ENCODE measurements at places on chromosomes 3 and 15. TPM values are rescaled to one million over a fixed set of nuclear protein-coding genes. Genes with fewer than 3 reads are reported as not detected.
A peak's percentile ranks its signal among the peaks of the same experiment; 100 is the strongest.

Gene FAM98B
- total RNA-seq: 14.0 TPM

Gene GBE1
- total RNA-seq: 35.1 TPM

Gene LMLN
- 2.7 TPM for total RNA-seq

Gene PARL
- total RNA-seq: 102 TPM

Gene SCN11A
- total RNA-seq: not detected

Gene TMEM207
- not detected for total RNA-seq

Gene ZNF502
- 0.37 TPM for total RNA-seq

DNA sequence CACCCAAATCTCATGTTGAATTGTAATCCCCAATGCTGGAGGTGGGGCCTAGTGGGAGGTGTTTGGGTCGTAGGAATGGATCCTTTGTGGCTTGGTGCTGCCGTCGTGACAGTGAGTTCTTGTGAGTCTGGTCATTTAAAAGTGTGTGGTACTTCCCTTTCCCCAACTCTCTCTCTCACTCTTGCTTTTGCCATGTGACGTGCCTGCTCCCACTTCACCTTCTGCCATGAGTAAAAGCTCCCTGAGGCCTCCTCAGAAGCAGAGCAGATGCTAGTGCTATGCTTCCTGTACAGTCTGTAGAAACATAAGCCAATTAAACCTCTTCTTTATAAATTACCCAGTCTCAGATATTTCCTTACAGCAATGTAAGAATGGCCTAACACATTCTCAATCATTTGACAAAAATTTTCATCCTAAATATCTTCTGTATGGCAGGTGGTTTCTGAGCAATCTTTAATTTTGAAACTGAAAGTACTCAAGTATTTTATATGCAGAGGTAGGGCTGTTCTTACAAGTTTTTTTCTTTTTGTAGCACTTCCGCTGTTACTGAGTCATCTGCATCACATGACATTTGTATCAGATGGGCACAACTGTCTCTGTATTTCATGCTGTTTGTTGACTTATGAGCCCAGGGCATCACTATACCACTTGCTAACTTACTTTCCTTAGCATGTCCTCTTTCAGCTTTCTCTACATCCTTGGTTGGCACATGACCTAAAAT lies 8.8 kb downstream of the RPL39L start:
- peak; percentile 90 for DNase-seq

- no peak for DNase-seq
Observed at GRCh38 chr3:25662736-25663320, 1.9 kb downstream of the TOP2B start.

- DNase-seq: no peak
Observed at GRCh38 chr3:107345822-107346405, 31.3 kb upstream of the CCDC54 start.

- DNase-seq: no peak
Observed at GRCh38 chr15:69703532-69704187, 251.0 kb downstream of the RPLP1 start.

- DNase-seq: no peak
Observed at GRCh38 chr3:34584971-34585370, 786.5 kb downstream of the PDCD6IP start.

GRCh38 chr3:88362428-88362827 lies 212.7 kb downstream of the C3orf38 start:
- peak; percentile 7 for DNase-seq

GRCh38 chr3:132325103-132325606 lies 7.9 kb downstream of the ACP3 start:
- DNase-seq: no peak

DNA sequence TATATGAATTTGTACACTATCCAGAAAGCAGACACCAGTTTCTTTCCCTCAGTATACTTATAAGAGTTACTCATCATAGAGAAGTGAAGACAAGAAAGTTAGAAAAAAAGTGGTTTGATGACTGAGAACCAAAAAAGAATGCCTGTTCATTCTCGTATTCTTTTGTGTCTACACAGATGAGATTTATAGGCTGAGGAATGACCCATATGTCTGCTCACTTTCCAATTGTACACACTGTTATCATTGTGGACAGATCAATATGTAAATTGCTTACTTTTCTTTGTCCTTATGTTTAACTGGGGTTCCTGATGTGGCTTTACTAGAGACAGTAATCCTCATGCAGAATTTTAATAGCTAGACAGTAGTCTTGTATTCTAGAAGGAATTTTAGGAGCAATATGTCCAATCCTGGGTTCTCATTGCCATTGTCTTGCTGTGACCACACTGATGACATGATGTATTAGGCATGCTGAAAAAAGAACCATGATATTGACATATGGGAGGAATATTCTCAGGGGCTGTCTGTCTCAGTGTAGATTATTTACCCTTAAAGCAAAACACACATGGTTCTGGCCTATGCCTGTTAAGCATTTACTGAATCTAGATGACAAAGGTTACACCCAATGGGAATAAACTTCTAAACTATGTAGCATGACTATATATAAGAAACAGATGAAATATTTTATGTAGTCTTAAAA lies 669.7 kb downstream of the ROBO1 start:
- DNase-seq: no peak

DNA sequence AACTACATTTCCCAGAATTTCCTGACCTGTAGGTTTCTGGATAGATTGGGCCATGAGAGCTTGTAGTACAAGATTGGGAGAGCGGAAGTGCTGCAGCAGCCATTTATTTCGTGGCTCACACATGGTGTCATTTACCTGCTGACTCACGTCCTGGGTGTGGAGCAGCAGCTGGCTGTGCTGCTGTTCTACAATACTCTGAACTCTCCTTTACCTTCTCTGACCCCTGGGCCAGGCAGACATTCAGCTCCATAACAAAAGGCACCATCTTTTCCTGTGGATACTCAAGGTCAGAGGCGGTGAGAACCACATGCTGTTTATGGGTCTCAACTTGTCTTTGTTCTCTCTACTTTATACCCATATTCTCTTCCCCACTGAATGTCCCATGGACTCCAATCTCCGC lies 490.2 kb downstream of the IGSF11 start:
- DNase-seq: peak; percentile 78

DNA sequence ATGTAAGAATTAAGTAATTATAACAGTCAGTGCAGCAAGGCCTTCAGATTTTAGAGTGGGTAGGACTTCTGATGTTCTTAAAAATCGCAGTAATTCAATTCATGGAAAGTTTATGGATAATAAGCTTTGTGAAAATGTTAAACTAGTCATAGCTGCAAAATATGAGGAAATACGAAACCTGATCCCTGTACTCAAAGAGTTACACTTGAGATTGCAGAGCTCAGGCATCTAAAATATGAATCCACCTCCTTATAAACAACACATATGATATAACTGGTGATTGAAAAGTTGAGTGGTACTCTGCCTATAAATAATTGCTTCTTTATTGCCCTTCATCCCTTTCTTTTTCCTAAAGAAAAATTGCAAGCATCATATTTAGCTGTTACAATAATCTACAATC lies 473.3 kb downstream of the OTOL1 start:
- no peak for DNase-seq

DNA sequence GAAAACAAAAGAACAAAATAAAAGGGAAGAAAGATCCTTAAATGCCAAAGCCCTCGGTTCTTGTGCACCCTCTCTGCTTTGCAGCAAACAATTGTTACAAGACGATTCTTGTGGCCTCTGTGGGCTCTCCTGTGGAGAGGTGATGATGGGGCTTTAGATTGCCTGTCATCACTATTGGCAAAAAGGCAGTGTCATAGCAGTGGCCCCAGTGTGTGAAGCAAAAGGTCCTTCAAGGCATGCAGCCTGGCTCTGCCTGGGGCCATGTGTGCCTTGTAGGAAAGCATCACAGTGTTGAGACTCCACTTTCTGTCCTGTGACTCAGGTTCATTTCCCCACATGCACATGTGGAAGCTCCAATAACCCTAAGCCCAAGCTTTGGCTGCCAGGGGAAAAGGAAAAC lies 43.7 kb downstream of the POC1A start:
- DNase-seq: no peak

- DNase-seq: no peak
Observed at GRCh38 chr15:87374339-87374738, 882.2 kb downstream of the NTRK3 start.

GRCh38 chr15:87362531-87362930 lies 894.0 kb downstream of the NTRK3 start:
- peak; percentile 76 for DNase-seq

GRCh38 chr15:66931768-66932633 lies 133.4 kb upstream of the SMAD3 start:
- DNase-seq: peak; percentile 81

DNA sequence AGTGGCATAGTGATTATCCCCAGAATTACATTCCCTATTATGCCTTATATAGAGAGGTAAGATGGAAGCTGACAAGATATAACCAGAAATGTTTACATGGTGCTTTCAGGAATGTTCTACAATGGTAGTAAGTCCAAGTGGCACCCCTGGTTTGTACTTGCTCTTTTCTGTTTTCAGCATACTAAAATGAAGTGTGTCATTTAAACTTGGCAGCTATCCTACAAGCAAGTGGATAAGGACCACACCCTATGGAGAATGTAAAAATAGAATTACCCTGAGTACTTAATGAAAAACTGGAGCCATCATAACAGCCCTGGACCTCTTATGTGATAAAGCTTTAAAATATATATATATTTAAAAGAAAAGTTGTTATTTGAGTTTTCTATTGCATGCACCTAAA lies 1012.7 kb upstream of the CADM2 start:
- DNase-seq: no peak

DNA sequence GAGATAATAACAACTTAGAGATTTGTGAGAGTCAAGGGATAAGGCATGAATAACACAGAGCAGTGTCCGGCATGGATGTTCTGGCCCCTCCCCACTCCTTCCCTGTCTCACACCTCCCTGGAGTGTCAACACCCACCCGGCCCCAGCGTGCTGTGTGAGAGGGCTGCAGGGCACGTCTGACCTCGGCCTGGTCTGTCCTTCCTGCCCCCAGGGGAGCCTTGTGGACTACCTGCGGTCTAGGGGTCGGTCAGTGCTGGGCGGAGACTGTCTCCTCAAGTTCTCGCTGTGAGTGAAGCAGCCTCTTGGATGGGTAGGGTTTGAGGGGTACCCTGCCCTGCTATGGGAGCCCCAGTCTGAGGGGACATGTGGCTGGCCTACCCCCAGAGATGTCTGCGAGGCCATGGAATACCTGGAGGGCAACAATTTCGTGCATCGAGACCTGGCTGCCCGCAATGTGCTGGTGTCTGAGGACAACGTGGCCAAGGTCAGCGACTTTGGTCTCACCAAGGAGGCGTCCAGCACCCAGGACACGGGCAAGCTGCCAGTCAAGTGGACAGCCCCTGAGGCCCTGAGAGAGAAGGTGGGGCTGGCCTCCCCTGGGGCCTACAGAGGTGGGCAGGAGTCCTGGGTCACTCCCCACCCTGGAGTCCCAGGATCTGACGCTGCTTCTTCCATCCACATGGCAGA lies 11.2 kb upstream of the LMAN1L start:
- DNase-seq: no peak

DNA sequence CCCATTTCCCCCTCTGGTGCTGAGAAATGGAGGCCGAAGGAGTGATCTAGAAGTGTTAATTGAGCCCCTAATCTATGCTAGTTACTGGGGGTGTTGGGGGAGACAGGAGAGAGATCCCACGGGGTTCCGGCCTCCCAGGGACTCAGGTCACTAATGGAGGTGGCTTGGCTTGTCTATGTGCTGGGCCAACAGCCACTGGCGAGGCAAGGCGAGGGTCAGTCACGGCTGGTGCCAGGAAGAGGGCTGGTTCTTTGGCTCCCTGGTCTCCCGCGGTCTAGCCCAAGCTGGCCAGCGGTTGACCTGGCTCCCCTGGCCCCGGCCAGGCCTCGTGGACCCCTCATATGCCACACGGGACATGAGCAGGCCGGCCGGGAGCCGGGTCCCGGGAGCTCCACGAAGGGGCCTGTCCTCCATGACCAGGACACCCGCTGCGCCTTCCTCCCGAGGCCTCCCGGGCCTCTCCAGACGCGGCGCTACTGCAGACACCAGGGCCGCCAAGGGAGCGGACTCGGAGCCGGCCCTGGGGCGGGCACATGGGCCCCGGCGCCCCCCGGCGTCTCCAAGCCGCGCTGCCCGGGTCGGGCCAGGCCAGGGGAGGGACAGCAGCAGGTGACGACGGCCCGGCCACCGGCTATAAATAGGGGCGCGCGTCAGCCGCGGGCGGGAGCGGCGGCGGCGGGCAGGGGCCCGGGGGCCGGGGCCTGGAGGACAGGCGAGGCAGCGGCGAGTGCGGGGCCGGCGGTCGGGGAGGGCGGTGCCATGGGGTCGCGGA lies at the start of gene ALPK3:
TSS of gene ALPK3 (plus strand) at position 663 of the 772 bp plus-strand sequence. CDS start at position 760, 97 bp downstream.
- DNase-seq: no peak

DNA sequence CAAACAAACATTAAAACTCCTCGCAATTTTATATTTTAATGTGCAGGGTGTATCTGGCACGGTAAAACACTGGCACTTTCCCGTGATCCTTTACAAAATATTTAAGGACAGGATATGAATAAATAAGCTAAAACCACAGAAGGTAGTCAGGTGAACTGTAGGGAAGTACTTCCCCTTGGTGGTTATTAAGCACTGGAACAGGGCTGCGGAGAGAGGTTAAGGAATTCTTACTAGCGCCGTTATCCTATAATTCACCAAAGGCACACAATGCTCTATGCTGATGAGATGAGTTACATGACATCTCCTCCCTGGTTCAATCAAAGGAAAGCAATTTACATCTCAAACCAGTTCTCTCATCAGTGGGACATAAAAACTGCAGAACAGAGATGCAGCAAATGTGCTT lies 289.8 kb downstream of the ZBTB20 start:
- DNase-seq: no peak

DNA sequence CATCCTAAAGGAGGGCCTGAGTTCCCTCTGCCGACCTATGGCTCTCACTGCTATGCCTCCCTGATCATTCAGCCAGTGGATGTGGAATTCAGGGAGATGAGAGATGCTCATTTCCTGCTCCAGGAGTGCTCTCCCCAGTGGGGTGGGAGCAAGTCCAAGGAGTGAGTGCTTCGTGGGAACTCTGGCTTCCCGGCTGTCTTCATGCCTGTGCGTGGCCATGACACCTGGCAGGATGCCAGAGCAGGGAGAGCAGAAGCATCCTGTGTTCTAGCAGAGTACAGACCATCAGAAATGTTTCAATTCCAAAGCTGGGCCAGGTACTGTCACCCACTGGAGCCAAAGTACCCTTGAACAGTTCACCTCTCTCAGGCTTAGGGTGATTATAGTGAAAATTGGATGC lies 45.1 kb downstream of the APH1B start:
- peak; percentile 20 for DNase-seq

GRCh38 chr3:49671291-49672288 lies 2.6 kb upstream of the APEH start:
- DNase-seq: peak; percentile 74

DNA sequence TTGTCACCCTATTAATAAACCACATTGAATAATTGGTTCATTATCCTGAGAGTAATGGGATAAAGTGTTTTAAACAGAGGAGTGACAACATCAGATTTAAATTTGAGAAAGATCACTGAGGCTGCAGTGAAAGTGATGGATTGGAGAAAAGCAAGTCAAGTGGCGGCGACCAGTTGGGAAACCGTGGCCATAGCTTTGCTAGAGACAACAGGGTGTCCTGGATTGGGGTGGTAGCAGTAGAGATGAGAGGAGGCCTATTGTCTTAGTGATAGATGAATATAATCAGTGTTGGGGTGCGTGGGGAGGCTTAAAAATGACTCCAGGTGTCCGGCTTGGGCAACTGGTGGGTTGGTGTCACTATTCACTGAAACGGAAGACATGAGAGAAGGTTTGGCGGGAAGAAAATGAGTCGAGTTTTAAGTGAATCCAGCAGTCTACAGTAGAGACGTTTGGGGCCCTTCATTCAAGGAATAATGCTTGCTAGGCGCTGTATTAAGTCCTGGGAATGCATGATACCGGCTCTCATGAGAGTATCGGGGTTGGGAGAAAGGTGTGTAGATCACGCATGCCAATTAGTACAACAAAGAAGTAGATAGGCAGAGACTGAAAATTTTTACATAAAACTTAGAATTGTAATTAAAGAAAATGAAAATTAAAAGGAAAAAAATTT lies 819 bp downstream of the NEK4 start:
- DNase-seq: no peak

- no peak for DNase-seq
Observed at GRCh38 chr15:70083418-70083817, 14.3 kb downstream of the TLE3 start.

Measured in HT1080 (cell line).